RPMI7951 (cell line): ENCODE measurements at places on chromosomes 12 and 14. TPM values are rescaled to one million over a fixed set of nuclear protein-coding genes. Genes with fewer than 3 reads are reported as not detected.

The PAPLN gene
- 1.6 and 2.8 TPM in 2 replicates for total RNA-seq

The EPYC gene
- total RNA-seq: not detected in 2 replicates

The TAS2R19 gene
- total RNA-seq: 0.24 TPM in 1 of 2 replicates, not detected in the other

The DLST gene
- 38.2 and 45.3 TPM in 2 replicates for total RNA-seq

The CAPZA3 gene
- not detected in 2 replicates for total RNA-seq

The COX8C gene
- not detected in 2 replicates for total RNA-seq

The DNAAF2 gene
- total RNA-seq: 11.7 and 12.1 TPM in 2 replicates

The MYH7 gene
- total RNA-seq: not detected in 2 replicates

The SLC5A8 gene
- not detected in 2 replicates for total RNA-seq

The TMEM119 gene
- 173 and 232 TPM in 2 replicates for total RNA-seq

The PIWIL1 gene
- not detected in 2 replicates for total RNA-seq

The LTB4R2 gene
- 0.72 and 0.88 TPM in 2 replicates for total RNA-seq

The ACVR1B gene
- 2.1 and 3.2 TPM in 2 replicates for total RNA-seq

The RNASE1 gene
- 1.1 and 2.2 TPM in 2 replicates for total RNA-seq

The HOXC5 gene
- 0.78 and 2.0 TPM in 2 replicates for total RNA-seq

The KMT2D gene
- total RNA-seq: 6.8 and 7.9 TPM in 2 replicates

The TAS2R9 gene
- not detected in 2 replicates for total RNA-seq

The SLC6A12 gene
- not detected in 2 replicates for total RNA-seq

The ANKRD33 gene
- total RNA-seq: not detected in 2 replicates

The PPP1R36 gene
- total RNA-seq: 0.48 and 0.78 TPM in 2 replicates

The SIX6 gene
- total RNA-seq: not detected in 2 replicates

The SYNDIG1L gene
- not detected in 2 replicates for total RNA-seq

The CLEC4A gene
- total RNA-seq: 0.48 TPM in 1 of 2 replicates, not detected in the other

The INSM2 gene
- not detected in 2 replicates for total RNA-seq

The TBX3 gene
- total RNA-seq: 51.4 and 61.6 TPM in 2 replicates
